ENCODE measurements at places on chromosomes 1 and 21. TPM values are rescaled to one million over a fixed set of nuclear protein-coding genes. Genes with fewer than 3 reads are reported as not detected.

GPR52 gene
- 3.3 TPM for total RNA-seq

DNASE2B gene
- total RNA-seq, result not detected

SERPINC1 gene
- not detected for total RNA-seq

PPIAL4G gene
- under 0.01 TPM for total RNA-seq

CNIH3 gene
- total RNA-seq, result 1.7 TPM

HSPB7 gene
- 19.6 TPM for total RNA-seq

FCGR3B gene
- total RNA-seq, result not detected

FCN3 gene
- total RNA-seq, result not detected

PM20D1 gene
- total RNA-seq, result 0.11 TPM

TEDDM1 gene
- total RNA-seq, result not detected

EPHB2 gene
- 1.3 TPM for total RNA-seq

ASPM gene
- 43.7 TPM for total RNA-seq

KRTAP13-2 gene
- total RNA-seq, result not detected

OR6K3 gene
- not detected for total RNA-seq

RAB25 gene
- 0.13 TPM for total RNA-seq

GJB3 gene
- not detected for total RNA-seq

CHIT1 gene
- under 0.01 TPM for total RNA-seq

KRTAP26-1 gene
- total RNA-seq, result not detected

INAVA gene
- under 0.01 TPM for total RNA-seq

AMY2A gene
- not detected for total RNA-seq

AIRE gene
- total RNA-seq, result not detected

PGLYRP4 gene
- total RNA-seq, result not detected

TTC22 gene
- under 0.01 TPM for total RNA-seq

Measured in articular chondrocyte of knee joint (primary cell).